GM23248 (cell line): ENCODE measurements at places on chromosomes 7 and 10.

DNA sequence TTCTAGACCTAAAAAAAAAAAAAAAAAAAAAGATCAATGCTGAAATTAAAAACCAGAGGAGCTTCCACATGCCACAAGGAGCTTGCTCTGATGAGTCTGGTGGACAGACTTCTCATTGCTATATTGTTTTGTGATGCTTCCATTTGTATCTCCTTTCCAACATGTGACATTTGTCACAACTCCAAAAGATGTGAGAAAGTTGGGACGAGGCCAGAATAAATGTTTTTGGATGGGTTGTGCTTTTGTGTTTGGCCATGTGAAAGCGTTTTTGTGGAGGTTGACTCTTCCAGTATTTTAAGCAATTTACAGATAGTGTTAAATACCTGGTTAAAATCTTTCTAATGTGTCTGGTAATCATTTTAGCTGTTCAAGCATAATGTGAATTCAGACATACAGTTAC, 280.1 kb downstream of the SKAP2 start:
- no peak for DNase-seq

GRCh38 chr10:49138361-49138891, 4.6 kb upstream of the FAM170B start:
- DNase-seq, result peak; percentile 93

GRCh38 chr7:71186535-71187057, 54.7 kb downstream of the GALNT17 start:
- no peak for DNase-seq

GRCh38 chr7:7242899-7243298, 60.6 kb downstream of the C1GALT1 start:
- no peak for DNase-seq

DNA sequence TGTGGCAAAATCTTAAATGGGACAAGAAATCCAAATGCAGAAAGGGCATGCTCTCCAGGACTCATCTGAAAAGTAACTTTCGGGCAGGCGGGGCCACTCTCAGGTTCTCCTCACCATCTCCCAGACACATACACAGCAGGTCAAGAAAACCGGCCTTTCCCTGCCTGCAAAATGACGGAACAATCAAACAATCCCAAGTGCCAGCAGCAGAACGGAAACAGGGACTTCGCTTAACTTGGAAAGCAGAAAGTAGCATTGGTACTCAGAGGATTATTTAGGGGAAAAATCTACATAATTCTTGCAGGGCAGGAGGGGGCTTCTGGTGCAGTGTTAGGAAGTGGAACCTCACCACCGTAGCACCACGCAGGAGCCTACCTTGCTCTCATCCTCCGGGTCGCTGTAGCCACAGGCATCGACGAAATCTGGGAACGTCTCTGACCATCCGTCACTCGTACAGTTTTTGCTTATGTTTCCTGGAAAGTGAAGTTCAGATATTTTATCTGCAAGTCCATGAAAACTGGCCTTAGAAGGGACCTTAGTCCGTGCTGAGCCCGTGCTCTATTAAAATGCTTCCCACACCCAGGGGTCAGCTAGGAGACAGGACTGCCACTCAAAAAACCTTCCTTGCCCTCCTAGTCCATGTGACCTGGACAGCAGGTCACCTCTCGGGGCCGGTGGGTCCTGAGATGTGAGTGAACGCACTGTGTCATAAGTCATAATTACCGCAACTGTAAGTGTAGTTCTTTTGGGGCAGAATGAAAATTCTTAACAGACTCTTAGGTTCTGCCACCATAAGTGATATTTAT, 41.1 kb downstream of the VIPR2 start:
- no peak for DNase-seq

DNA sequence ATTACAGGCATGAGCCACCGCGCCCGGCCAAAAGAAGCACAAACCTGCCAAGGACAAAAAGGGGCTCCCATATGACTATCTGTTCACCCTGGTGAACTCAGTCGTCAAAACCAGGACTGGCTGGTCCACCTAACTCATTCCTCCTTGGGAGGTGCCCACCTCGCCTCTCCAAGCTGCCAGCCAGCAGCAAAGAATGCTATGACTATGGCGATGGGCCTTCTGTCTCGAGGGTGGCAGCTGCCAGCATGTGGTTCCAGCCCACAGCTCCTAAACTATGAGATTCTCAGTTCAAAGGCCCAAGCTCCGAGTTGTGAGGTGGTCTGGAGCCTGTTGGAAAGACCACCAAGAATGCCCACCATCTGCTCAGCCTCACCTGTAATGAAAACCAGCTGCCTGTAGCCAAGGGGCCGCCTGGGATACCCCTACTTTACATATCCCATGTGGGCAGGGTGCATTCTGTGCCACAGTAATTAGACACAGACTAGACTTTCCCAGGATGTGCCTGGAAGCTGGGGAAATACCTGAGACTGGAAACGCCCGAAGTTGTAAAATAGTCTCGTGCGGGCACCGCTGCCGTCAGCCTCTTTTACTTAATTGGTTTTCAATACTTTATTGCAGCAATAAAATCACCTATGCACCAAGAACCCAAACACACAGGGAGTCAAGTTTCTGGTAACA, 71.1 kb downstream of the ZRANB1 start:
- DNase-seq, result no peak

GRCh38 chr10:74150204-74150989, at the start of gene AP3M1:
AP3M1 (minus strand) TSS chr10:74150828; CDS start chr10:74138379, 12,449 bp downstream.
- DNase-seq, result peak; percentile 90

DNA sequence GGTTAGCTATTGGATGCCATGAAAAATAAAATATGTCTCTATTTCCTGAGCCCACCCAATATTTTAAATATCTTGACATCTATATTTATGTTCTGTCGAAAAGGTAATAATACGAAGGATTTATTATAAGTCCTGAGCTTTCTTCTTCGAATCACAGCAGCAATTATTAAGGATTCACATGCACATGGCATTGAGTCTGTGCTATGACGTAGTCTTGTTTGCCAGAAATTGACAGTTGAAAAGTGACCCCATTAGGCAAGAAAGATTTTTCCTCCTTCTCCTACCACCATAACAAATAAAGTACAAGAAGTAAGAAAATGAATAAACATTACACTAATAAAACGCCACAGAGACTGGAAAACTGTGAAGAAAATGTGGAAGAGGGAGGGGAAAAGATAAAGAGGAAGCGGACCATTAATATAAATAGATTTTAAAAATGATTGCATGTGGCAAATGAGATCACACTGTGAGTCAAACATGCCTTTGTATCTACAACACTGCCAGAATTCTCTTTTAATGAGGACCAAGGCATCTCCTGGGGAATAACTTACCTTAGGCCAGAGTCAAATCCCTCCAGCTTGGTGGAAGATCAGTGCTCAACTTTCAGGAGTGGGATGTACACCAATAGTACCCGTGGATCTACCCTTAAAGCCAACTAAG, 21.6 kb downstream of the FZD1 start:
- peak; percentile 71 for DNase-seq

DNA sequence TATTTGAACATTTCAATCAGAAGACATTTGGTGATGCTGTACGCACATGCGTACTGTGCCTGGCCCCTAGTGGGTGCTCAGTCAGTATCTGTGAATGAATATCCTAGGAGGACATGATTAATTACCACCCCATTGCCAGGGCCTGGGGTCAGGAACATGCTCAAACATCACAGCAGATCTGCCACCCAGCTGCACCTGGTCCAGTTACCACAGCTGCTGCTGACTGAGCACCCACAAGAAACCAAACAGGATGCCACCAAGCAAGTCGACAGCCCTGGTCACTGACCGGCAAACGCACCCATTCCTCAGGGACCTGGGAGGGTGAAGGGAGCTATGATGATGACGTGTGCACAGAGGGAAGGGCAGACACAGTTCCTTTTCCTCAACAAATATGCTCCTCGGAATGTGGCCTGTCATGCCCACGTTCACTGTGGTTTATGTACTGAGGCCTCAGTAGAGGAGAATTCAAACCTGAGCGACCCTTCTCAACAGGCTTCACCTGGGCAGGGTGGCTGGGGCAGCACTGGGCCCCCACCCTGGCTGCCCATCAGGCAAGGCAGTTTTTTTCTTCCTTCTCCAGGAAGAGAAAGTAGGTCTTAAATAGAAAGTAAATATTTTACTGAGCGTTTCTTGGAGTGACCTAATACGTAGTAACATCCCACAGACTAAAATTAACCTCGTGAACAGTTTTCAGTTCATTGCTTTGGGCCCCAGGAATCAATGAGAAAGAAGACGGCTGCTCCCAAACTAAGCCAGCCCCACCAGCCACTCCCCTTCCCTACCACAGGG, 13.4 kb downstream of the CTBP2 start:
- DNase-seq, result peak; percentile 35

GRCh38 chr10:60978287-60979115, 34.5 kb upstream of the RHOBTB1 start:
- DNase-seq, result peak; percentile 32

- DNase-seq, result no peak
Observed at GRCh38 chr10:105793071-105793470, 1152.0 kb downstream of the SORCS3 start.

- no peak for DNase-seq
Observed at GRCh38 chr7:137001041-137001440, 132.6 kb downstream of the CHRM2 start.

DNA sequence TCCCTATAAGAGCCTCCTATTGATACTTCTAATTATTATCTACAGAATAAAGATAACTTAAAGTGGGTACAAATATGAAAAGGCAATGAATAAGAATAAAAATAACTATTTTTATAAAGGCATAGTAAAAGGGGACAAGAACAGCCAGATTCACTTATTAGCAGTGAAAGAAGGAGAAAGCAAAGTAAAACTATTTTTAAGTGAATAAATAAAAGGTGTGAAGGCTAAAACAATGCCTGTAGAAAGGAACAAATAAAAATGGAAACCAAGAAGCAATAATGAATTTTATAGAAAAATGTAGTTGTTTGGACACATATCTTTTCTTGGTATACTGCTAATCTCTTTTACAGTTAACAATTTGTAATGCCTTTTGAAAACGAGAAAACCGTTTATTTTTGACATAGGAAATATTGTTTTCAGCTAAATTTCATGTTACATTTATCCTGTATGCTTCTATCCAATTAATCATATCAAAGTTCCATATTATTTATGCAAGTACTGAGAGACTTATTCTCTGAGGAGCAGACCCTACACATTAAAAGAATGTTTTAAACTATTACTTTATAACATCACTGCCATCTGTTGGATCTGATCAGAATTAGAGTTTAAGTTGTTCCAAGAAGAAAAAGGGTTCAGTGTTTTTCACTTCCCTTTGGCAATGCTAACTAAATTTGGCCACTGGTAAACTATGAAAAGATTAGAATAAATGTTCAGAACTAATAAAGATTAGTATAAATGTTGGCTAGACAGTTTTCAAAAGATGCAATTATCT, 59.1 kb downstream of the ARMC3 start:
- DNase-seq, result peak; percentile 59

DNA sequence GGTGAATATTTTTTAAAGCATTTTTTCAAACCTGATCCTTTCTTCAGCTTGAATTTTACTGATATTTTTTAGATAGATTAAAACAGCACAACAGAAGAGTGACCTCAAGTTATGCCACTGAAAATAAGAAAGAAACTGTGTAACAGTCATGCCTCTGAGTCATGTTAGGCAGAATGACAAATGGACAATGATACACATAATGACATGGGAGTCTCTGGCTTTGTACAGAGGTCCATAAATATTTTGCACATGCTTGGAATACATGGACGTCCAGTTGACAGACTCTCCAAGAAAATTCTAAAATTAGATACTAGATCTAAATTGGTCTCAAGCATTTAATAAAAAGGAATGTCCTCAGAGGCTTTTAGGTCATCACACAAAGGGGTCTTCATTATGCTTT, 21.9 kb upstream of the SEMA3A start:
- peak; percentile 45 for DNase-seq

DNA sequence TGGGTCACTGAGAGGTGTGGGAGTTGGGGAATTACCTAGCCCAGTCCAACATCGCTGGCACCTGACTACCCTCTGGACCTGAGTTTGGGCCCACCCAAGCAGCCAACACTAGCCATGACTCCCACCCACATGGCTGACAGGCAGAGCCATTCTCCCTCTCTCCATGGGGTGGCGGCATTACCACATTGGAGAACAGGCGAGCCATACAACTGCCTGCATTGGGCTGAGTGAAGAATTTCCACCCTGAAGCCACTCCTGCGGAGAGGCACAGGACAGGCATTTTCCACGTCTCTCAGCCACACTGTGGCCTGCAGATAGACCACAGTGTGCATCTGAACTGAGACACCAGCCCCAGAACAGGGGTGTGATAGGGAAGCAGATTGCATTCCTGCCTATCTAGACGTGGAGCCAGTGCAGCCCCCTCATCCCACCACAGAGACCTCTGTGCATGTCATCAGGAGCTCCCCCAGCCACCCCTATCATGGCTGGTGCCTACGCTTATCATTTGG, 58.2 kb upstream of the ANTXRL start:
- DNase-seq, result peak; percentile 89
